Stimulated activated CD4-positive, alpha-beta T cell treated with anti-CD3 and anti-CD28 coated beads, Interleukin-1b, Interleukin-23, amount 100 ng/mL, for 4 hours (primary cell): ENCODE measurements at places on chromosomes 7 and 10.

GRCh38 chr10:27820637-27821036, 75.0 kb upstream of the MKX start:
- no peak for DNase-seq

- DNase-seq, result no peak
Measured at GRCh38 chr7:156120552-156120951, 308.3 kb upstream of the SHH start.

GRCh38 chr10:104255311-104255981, 754 bp downstream of the GSTO1 start:
- DNase-seq, result no peak

DNA sequence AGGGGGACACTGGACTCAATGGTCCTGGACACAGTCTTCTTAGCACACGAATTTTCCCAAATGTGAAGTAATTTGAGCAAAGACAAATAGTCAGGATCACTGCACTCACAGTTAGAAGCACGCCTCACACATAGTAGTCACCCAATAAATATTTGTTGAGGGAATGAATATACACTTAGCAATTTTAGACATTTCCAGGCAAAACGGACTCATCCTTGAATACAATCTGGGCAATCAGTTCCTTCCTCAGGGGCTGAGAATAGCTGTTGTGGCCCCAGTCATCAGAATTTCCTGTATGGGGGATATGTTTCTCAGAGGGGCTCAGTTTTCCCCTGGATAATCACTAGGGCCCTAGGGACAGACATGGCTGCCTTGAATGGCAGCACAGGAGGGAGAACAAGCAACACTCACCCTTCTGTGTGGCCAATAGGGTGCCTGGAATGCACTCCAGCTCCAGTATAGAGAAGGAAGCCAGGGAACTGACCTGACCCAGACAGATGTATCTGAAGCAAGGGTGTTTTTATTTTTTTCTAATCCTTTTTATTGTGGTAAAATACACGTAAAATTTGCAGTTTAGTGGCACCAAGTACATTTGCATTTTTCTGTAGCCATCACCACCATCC, 282.7 kb upstream of the ZNF32 start:
- no peak for DNase-seq

DNA sequence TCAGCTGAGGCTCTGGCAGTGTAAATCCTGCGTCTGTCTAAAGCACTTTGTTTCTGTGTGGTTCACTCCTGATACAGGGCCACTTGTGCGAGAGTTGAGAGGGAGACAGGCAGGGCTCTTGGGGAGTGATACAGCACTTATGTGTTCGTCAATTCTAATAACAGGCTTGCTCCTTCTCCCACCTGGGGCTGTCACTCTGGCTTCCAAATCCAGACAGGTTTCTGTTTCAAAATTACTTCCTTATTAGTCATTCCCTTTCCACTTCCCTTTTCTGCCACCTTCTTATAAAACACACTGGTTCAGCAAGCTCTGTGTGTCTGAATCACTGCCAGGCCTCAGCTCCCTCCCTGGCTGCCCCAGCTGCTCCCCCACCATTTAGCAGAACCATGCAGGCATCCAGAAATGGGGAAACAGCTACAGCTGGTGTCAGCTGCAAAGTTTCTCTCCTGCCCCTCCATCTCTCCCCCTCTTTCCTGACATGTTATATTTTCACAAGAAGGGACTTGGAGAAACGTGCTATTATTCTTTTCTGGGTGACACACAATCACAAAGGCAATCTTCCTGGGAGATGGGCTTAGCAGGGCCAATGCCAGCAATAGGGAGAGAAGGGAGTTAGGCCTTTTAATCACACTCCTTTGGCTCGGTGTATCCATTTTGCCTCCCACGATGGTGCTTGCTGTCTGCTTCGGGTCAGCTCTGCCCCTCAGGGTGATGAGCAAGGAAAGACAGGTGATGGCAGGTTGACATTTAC, 58.4 kb upstream of the ZNRF2 start:
- no peak for DNase-seq

DNA sequence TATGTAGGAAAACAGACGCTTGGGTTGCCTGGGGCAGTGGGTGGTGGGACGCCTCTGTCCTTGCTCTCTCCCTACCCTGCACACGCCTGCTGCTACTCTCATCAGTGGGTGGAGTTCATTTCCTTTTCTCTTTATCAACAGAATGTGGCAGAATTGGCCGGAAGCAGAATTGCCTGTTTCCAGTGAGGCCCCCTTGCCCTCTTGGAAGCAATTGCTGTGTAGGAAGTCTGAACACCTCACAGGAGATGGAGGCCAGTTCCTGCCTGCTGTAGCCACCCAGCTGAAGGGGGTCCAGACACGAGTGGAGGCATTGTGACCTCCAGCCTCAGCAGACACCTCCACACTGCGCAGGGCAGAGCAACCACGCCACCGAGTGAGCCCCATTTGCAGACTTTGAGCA, 331.6 kb upstream of the ZNF32 start:
- DNase-seq, result no peak

- DNase-seq, result no peak
Measured at GRCh38 chr7:44963364-44964290, 15.2 kb downstream of the MYO1G start.

DNA sequence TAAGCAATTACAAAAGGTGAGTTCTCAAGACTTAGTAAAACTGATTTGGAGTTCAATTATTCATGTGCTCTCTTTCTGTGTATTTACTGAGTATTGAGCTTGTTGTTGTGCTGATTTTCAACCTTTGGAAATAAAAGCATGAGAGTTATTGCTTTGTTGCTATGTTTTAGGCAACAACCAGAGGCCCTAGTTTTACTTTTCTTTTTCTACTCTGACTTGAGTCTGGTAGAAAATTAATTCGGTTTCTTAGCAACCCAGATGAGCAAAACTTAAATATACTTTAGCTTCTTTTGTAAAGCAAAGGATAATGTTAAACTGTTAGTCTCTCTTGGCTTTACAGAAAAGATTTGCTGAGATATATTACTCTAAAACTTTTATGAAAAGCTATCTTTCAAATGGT, 66.4 kb upstream of the SCIN start:
- no peak for DNase-seq

- DNase-seq, result no peak
Measured at GRCh38 chr7:139431459-139431858, 52.0 kb downstream of the KLRG2 start.

DNA sequence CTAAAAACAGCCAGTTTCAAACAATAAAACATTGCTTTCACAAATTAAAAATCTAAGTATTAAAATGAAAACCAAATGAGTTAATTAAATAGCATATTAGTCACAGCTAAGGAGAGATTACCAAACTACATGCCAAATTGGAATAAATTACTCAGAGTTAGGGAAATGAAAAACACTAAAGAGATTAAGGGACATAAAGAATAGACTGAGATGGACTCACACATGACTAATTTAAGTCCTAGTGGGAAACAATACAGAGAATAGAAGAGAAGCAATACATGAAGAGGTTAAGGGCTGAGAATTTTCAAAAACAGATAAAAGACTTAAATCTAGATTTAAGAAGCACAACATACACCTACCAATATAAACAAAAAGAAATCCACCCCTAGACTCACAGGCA, 110.6 kb downstream of the ZFAND4 start:
- DNase-seq, result no peak

- DNase-seq, result no peak
Measured at GRCh38 chr10:23571884-23572283, 133.0 kb downstream of the OTUD1 start.

- DNase-seq, result no peak
Measured at GRCh38 chr10:131694781-131695495, 205.9 kb upstream of the PPP2R2D start.

DNA sequence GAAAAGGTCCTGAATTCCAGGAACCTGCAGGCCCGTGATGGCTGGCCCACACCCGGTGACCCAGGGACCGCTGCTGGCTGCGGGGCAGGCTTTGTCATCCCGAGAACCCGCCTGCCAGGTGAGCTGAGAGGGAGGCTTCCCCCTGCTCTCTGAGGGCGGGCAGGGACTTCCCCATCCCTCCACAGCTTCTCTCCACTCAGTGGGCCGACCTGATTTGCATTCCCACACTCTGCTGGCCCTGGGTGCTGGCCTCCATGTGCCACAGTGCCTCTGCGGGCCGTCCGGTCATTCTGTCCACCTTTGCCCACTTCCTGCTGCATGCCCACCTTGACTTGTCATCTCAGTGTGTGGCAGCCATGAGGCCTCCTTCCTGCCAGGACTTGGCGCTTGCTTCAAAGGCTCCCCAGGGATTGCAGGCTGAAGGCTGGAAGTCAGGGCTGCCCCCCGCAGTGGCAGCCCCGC, 35.3 kb downstream of the PALD1 start:
- DNase-seq, result peak; percentile 11

DNA sequence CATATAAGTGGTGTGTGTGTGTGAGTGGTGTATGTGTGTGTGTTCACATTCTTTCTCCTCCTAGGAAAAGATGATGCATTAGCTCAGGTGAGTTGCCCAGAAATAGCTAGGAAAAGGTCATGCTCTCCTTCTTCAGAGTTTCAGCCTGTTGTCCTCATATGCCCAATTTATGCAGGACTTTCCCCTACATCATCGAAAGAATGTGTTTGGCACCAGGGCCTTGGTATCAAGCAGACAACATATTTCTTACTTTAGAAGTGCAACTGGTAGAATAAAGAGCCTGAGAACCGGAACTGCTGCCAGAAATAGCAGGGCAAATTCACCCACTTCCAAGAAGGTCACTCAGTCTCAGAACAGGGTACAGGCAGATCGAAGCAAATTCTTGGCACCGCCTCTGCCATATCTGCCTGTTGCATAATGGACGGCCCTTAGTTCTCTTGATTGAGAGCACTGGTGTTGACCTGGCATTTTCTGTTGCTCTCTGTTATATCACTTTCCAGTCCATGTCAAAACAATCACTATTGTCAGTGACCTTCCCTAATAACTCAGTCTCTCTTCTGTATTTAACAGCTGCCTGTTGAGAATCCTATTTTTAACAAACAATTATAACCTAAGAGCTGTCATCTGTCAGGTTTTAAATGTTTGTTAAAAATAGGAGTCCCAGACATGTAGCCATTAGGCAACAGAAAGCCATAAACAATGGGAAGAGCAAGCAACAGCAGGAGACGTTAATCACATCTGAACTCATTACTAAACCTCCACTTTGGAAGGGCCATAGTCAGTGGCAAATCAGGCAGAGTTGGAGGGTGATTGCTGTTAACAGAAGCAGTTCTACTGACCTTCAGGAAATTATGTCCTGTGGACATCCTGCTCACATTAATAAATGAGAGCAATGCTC, 20.7 kb downstream of the ADRB1 start:
- no peak for DNase-seq

- no peak for DNase-seq
Measured at GRCh38 chr7:151630851-151631569, 111.3 kb upstream of the RHEB start.
